ENCODE measurements at places on chromosomes 2 and 18.

DNA sequence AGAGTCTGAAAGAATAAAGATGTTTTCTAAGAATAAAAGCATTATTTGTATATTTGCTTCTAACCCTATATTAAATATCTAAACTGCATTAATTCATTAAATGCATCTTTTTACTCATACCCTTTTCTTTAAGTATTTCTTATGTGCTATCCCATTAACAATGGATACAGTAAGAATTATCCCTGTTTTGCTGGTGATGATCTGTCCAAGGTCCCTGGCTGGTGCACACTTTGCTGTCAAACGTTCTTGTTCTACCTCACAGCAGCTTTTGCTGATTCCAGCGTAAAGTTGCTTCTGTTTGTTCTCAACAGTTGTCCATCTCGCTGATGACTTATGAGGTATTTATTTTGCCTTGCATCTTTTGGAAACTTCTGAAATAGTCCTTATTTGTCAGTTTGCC is 504.0 kb downstream of the PLCL1 start:
- no peak for DNase-seq

DNA sequence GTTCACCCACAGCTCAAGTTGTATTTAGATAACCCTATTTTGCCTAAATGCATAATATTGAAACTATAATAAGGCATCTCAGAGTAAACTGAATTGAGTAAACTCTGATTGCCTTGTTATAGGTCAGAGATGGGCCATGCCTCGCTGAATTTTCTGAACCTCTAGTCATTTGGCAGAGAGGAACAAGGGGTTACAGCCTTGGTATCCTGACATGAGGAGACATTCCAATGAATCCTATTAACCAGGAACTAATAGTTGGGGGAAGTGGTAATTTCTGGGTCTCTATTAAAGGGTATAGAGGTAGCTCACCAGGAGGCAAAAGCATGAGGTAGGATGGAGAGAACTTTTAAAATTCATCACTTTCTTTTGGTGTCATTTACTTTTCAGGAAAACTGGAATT is 227.4 kb upstream of the CHST9 start:
- no peak for DNase-seq

DNA sequence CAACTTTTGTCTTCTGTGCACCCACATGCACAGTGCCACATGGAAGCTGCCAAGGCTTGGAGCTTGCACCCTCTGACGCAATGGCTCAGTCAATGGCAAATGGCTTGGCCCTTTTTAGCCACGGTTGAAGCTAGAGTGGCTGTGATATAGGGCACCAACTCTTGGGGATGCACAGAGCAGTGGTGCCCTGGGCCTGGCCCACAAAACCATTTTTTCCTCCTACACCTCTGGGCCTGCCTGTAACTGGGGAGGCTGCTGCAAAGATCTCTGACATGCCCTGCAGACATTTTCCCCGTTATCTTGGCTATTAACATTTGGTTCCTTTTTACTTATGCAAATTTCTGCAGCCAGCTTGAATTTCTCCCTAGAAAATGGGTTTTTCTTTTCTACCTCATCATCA is 74.9 kb downstream of the ZDBF2 start:
- DNase-seq: no peak

DNA sequence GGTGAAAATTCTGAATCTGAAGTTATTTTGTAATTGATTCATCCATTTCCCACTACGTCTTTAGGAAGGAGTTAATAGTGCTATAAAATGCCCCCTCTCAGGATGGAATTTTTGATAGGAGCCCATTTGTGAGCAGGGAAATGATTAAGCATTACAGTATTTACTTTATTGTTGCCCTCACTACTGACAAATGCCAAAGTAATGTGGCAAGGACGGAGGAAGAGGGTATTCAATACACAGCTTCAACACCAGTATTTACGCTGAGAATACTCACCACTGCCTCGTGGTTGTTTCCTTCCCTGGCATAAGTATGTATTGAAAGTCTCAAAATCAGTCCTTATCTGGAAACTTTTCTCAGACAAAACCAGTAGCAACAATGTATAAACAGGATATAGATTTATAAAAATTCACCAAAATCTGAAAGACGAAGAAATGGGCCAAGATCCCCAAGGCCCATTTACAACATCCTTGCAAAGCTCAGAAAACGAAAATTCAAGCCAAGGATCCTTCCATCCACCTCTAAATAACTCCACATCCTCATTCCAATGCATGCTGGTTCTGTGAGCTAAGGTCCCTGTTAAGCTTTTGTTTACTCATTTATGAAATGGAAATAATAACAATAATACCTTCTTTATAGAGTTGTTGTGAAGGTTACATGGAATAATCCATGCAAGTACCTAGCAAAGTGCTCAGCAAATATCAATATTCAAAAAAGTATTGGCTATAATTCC is 29.3 kb downstream of the FEZ2 start:
- DNase-seq: no peak

DNA sequence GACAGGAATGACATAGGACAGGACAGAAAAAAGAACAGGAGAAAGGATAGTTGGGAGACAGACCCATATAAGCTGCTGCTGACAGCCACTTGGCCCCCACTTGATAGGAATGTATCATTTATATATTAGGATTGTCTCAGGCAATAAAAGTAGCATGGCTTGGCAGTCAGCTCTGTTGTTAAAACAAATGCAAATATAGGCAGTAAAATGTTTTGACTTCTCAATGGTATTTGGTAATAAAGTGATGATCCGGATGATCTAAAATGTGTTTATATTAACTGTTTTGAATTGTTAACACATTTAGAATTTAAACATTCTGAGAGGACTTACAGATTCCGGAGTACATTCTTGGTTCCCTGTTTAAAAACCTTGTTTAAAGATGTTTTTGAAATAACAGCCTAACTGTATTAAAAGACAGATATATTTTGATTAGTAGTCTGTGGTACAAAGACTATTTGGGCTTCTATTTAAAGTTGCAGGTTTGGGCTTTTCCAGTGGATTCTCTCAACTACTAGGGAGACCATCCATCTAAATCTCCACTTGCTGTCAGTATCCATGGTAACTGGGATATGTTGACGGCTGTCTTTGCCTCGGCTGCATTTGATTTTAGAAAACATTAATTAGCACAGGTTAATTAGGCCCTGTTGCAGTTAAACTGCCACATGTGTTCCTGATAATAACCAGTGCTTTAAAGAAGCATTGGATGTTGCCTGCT is 147.6 kb downstream of the ESCO1 start:
- DNase-seq: no peak

GRCh38 chr18:79377187-79377891 is 18.4 kb upstream of the NFATC1 start:
- DNase-seq: no peak

DNA sequence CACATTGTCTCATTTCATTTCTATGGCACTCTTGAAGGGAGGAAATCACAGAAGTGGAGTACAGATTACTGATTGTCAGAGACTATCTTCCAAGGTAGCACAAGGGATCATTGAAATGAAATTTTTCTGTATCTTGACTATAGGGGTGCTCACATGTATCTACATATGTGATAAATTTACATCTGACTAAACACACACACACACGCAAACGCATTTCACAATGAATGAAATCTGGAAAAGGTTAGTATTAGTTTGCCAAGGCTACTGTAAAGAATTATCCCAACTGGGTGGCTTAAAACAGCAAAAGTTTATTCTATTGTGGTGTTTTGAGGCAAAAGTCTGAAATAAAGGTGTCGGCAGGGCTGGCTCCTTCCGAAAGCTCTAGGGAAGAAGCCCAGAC is 144.6 kb downstream of the SH3BP4 start:
- no peak for DNase-seq

DNA sequence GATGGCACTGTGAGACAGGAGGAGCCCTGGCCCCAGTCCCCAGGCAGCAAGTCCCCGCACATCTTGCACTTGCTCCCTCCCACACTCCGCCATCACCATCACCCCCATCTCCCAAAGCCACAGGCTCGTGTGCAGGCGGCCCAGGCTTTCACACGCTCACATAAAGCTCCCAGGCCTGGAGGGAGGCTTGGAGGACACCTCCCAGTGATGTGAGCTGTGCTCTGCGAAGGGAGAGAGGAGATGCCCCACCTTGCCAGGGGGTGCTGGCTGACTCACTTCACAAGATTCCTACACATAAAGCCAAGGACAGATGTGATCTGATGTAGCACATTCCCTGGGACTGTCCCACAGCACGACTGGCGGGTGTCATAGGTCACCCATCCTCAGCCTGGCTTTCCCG is 28.9 kb downstream of the CELF4 start:
- no peak for DNase-seq

DNA sequence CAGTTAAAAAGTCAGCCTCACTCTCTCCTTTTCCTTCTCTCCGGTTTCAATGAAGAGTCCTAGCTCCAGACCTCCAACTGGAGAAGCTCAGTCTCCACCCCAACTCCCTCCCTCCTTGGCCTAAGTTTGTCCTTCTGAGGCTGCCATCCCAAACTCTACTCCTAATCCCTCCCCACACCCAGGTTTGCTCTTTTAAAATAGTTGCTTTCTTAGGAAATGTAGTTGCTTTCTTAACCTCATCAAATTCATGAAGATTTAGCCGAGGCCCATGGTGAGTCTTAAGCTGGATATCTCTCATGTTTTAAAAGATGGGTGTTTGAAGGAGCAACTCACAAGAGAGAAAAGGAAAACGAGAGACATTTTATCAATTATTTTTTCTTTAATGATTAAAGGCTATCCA is 937 bp upstream of the LANCL1 start:
- no peak for DNase-seq

DNA sequence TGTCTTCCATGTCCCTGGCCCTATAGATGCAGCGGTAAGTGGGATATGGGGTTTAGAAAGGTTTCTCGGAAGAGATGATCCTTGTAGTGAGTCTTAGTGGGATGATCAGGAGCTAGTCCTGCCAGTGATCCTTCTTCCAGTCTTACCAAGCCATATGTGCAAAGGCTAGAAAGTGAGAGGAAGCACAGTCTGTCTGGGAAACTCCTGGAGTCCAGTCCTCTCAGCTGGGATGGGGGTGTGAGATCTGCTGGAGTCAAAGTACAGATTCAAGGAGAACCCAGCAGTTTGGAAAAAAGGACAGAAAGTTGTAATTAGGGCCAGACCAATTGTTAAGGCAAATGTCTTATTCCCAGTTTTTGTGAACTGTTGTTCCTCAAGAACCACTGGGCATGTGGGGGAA is 83.3 kb downstream of the LIMS1 start:
- DNase-seq: no peak

- no peak for DNase-seq
These were observed 25.4 kb downstream of the HDAC4 start for GRCh38 chr2:239375278-239376061.

GRCh38 chr2:9330612-9331270 is 92.6 kb downstream of the ITGB1BP1 start:
- no peak for DNase-seq

DNA sequence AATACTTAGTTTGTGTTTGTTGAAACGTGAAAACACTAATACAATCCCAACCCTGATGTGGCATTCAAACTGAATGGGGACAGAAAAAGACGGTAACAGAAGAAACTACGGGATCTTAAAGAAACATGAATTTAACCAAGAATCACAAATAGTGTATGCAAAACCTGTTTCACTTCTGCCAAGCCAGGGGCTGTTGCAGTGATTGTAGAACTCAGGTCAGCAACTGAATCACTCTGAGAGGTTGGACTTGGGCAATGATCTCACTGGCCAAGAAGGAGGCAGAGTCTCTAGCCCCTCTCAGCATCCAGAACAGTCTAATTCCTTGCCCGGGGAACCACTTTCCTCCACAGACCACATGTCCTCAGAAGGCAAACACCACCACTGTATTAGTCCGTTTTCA is 54.9 kb upstream of the CRIM1 start:
- no peak for DNase-seq

GRCh38 chr18:7626922-7627440 is 59.9 kb downstream of the PTPRM start:
- DNase-seq: no peak

DNA sequence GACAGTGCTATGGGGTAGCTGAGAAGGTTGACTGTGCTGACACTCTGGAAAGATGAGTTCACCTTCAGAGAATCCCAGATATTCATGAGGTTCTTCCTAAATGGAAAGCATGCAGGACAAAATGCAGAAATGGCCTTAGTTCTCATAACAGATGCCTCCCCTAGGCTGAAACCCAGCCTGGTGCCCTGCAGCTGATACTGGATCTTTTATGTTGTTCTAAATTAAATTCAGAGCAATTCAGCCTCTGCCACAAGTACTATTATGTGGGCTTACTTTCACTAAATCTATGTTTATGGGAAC is 172.0 kb upstream of the SERPINE2 start:
- DNase-seq: no peak

Measured in stimulated activated CD4-positive, alpha-beta T cell treated with anti-CD3 and anti-CD28 coated beads, Interleukin-12 subunit alpha, Interleukin-12 subunit beta, amount 100 ng/mL, for 48 hours (primary cell).